ENCODE measurements at places on chromosomes 1 and 21.

DNA sequence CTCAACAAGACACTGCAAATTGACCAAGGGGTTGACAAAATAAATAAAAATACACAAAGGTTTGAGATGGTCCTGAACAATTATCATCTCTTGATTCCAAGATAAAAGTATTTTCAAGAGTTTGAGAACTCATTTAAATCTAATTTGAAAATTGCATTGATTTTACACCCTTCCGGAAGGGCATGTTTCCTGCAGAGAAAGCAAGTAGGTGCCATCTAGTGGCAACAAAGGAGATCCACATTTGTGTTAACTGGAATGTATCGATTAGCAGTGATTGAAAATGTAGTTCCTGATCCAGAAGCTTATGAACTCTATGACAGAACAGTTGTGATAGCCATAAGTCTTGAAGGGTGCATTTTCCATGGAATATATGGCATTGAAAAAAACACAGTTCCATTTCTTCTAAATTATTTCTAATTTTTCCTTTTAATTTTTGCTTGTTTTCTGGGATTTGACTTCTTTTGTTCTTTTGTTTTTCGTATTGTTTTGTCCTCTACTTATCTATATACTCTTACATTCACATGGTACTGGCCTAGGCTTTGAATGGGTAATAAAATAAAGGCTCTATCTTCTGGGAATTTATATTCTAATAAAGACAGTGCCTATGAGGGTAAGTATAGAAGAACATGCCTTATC, 143.7 kb downstream of the DNM3 start:
- DNase-seq, result peak; percentile 71

- DNase-seq, result no peak
Observed at GRCh38 chr21:21007606-21008005, 9.4 kb downstream of the NCAM2 start.

- DNase-seq, result no peak
Observed at GRCh38 chr21:44907225-44907965, 13.3 kb downstream of the ITGB2 start.

DNA sequence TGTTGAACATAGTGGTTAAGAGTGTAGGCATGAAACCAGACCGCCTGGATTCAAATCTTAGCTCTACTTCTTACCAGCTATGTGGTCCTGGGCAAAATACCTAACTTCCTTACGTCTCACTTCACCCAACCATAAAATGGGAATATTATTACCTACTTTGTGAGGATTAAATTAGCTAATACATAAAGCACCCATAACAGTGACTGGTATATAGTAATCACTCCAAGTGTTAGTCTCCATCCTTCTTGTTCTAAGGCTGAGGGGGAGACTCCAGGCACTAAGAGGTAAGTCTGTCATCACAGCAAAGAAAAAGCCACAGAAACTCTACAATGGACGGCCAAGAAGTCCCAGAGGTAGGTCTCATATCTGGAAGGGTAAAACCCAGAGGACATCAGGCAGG, 2.8 kb downstream of the SMG5 start:
- no peak for DNase-seq

DNA sequence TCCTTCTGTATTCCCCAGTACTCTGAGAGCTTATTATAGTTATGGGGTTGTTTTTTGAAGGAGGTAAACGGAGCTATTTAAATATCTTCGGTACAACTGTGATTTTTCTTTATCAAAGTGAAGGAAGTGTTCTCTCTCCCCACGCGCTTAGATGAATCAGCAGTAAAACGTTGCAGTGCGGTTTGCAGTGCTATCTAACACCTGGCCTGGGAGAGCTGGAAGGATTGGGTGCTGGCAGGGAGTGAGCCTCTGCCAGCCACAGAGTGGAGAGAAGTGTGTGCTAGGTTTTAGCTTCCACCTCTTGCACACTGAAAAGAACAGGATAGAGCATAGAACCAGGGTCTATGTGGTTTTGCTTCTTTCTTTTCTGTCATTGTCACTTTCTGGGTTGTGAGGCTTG, 165.9 kb downstream of the SDCCAG8 start:
- DNase-seq, result no peak

All from NAMALWA (cell line).